ENCODE measurements at places on chromosomes 6 and 20. TPM values are rescaled to one million over a fixed set of nuclear protein-coding genes. Genes with fewer than 3 reads are reported as not detected.

Gene DEFB132
- total RNA-seq = not detected

DNA sequence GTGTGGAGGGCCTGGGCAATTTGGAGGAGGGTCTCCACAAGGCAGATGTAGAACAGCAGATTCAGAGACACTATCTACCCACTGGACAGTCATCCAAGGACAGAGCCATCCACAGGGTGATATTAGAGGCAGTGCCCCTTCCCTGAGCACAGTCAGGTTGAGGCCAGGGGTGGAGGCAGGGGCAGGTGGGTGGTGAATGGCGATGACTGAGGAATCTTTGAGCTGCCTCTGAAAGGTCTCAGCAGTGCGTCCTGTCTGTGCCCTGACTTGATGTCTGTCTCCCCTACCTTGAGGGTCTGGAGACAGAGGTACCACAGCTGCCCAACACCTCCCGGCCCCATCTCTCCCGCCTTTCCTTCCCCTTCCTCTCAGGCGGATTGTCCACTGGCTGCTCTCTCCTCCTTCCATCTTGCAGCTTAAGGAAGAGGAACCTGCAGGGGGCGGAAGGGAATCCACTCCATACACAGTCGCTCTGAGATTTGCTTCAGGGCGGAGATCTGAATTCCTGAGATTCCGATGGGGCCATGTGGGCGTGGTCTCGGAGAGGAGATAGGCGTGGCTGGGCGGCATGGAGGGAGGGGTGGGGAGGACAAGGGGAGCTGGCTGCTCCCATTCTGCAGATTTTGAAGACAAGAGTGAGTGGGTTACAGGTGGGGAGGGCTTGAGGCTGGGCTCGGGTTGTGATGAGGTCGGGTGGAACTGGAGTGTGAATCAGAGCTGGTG, 1.7 kb downstream of the MUCL3 start:
- no peak for DNase-seq
- H3K4me1 ChIP-seq = no peaks in the 10 kb centered on the region
- H3K27ac ChIP-seq = no peak overlapping the region

Gene CDH4
- 0.43 TPM for total RNA-seq

DNA sequence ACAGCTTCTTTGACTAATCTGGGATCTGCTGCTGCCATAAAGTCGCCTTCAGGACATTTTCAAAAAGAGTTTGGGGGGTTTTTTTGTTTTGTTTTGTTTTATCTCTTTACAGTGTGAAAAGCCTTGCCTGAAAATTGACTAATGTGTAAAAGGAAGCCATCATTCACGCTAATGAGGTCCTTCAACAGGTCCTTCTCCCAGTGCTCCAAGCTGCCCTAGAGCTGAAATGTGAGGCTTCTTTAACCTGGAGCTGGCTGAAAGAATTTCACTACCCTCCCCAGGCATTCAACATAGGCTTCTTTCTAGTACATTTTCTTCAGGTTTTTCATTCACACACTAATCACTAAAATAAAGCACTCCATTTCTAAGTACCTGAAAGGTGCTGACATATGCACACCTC, 145.1 kb upstream of the PRDM1 start:
- no peaks in the 10 kb centered on the region for H3K36me3 ChIP-seq
- H3K27ac ChIP-seq = no peak overlapping the region
- no peak overlapping the region for H3K4me3 ChIP-seq
- no peaks in the 10 kb centered on the region for H3K27me3 ChIP-seq
- DNase-seq = no peak
- no peaks in the 10 kb centered on the region for H3K4me1 ChIP-seq

DNA sequence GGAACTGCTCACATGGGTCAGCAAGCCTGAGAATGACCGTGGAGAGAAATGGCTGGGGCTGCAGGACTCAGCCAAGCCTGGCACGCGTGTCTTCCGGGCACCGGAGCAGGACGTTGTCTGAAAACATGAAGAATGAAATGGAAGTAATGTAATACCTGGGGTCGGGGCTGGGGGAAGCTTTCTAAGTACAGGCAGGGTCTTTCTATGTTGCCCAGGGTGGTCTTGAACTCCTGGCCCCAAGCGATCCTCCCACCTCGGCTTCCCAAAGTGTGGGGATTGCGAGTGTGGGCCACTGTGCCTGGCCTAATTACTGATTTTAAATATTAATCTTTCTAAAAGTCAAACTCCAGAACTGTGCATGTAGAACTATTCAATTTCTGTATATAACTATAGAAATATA, 155.5 kb upstream of the AKAP12 start:
- no peaks in the 10 kb centered on the region for H3K36me3 ChIP-seq
- no peaks in the 10 kb centered on the region for H3K27me3 ChIP-seq
- H3K4me3 ChIP-seq = no peak overlapping the region
- H3K4me1 ChIP-seq = no peaks in the 10 kb centered on the region
- DNase-seq = no peak

DNA sequence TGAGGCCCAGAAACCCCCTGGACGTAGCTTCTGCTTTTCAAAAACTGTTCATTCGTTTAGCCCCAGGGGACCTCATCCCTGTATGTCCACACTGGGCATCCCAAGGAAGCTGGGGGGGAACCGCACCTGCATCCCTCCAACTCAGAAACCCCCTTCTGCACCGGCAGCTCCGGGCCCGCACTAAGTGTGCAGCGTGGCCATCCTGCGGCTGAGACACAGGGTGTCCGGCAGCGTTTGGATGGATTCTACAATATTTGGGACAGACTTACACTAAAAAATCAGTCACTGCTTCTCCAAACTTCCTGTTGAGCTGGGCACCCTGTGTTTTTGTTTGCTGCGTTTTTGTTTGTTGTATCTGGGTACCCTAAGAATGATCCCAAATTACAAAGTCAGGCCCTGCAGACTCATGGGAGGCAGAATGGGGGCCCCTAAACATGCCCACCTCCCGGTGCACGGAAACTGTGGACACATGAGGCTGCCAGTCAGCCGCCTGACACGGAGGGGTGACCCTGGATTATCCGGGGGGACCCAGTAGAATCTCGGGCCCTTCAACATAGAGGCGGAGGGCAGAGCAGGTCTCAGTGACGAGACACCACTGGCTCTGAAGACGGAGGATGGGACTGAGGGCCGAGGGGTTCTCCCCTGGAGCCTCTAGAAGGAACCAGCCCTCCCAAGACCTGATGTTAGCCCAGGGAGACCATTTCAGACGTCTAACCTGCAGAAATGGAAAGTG, 88.2 kb upstream of the BHLHE23 start:
- H3K4me3 ChIP-seq = no peak overlapping the region
- H3K27ac ChIP-seq = no peak overlapping the region
- no peaks in the 10 kb centered on the region for H3K36me3 ChIP-seq
- H3K4me1 ChIP-seq = no peaks in the 10 kb centered on the region
- no peaks in the 10 kb centered on the region for H3K27me3 ChIP-seq
- DNase-seq = no peak

Gene TINAG
- total RNA-seq = not detected

Measured in naive thymus-derived CD4-positive, alpha-beta T cell (primary cell).